Stimulated activated CD8-positive, alpha-beta memory T cell treated with anti-CD3 and anti-CD28 coated beads, Interleukin-7, amount 100 ng/mL, for 1 hour (primary cell): ENCODE measurements at places on chromosomes 2 and 18.

DNA sequence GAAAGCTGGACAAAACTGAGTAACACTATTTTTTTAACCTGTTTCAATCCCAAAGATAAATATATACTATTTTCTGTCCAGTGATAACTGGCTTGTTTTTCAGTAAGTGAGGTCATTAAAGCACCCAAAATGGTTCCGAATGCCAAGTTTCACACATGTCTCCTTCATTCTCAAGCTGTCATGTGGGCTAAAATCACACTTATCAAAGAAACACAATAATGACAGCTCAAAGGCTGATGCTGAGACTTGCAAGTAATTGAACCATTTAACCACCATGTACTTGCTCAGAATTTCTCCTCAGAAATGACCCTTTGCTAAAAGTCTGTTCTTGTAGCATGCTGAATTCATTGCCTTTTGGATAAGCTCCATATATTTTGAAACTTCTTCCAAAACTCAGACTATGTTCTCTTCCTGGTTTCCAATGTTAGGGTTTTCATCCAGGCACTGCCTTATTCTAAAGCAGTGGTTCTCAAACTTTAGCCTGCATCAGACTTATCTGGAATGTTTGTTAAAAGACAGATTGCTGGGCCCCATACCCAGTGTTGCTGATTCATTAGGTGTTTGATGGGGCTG is 149.8 kb downstream of the VWC2L start:
- DNase-seq = no peak

GRCh38 chr18:13893418-13893760 is 21.9 kb downstream of the MC2R start:
- DNase-seq = no peak

DNA sequence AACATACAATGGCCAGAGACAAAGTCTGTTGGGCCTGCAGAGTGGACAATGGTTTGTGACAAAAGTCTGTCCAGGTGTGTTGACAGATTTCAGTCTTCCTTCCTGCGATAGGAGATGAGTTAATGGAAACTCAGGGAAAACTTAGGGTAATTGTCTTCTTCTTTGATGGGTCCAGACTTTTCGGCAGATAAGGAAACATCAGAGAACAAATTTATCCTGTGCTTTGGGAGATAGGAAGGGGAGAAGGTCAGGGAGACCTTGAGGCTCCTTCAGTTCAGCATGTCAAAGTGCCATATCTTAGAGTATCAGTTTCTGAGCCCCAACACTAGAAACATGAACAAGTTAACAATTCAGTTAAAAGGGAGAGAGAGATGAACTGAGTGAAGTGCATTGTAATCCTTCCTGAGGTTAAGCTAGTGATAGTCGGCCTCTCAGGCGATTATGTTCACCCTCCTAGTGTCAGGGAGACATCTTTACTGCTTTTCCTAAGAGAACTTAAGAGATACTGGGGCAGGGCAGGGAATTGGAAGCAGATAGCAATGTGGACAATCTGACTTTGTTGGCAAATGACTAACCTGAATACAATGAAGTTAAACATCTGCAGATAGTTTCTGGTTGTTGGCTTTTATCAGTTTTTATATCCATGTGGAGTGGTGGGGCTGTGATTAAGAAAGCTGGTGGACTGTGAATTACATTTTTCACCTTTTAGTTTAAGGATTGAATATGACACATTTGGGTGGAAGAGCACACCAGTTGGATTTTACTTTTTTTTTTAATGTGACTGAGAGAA is 248.8 kb upstream of the FN1 start:
- DNase-seq = no peak

- no peak for DNase-seq
These were observed 6.1 kb downstream of the AFF3 start for GRCh38 chr2:100136310-100136709.

GRCh38 chr2:216618785-216619184 is 14.4 kb upstream of the IGFBP2 start:
- no peak for DNase-seq

- DNase-seq = no peak
These were observed 18.7 kb upstream of the ACVR1 start for GRCh38 chr2:157894694-157895435.

- DNase-seq = no peak
These were observed 127.1 kb downstream of the ETAA1 start for GRCh38 chr2:67524213-67524612.

GRCh38 chr18:51867767-51868166 is 472.2 kb upstream of the DCC start:
- DNase-seq = no peak

DNA sequence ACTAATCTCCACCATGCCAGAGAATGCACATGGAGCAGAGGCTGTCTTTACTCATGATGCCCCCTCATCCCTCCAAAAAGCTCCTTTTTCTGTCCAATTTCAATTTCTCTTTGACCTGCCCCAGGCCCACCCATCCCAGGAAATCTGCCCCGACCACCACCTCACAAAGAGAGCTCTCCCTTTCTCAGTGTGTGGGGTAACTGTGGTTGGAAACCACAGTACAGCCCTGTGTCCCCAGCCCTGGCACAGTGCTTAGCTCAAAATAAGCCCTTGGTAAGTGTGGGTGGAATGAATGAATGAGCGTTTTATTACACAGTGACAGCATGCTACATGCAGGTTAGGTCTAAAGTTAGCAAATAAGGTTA is 43.7 kb upstream of the CAB39 start:
- no peak for DNase-seq

DNA sequence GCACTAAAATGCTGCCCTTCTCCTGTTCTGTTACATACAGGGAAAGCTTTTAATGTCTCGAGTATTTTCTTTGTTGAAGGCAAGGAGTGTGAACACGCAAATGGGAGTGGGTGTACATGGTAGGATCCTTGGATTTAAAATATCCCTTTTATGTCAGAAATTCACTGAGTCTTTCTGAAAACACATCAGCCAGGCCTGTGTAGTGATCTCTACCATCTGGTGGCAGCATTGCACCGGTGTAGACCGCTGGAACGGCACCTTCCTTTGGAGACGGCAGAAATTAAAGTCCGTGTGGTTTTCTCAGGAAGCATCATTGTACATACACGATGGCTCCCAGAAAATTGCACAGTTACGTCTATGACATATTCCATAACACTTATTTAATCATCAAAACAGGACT is 515.8 kb downstream of the GALR1 start:
- DNase-seq = no peak

DNA sequence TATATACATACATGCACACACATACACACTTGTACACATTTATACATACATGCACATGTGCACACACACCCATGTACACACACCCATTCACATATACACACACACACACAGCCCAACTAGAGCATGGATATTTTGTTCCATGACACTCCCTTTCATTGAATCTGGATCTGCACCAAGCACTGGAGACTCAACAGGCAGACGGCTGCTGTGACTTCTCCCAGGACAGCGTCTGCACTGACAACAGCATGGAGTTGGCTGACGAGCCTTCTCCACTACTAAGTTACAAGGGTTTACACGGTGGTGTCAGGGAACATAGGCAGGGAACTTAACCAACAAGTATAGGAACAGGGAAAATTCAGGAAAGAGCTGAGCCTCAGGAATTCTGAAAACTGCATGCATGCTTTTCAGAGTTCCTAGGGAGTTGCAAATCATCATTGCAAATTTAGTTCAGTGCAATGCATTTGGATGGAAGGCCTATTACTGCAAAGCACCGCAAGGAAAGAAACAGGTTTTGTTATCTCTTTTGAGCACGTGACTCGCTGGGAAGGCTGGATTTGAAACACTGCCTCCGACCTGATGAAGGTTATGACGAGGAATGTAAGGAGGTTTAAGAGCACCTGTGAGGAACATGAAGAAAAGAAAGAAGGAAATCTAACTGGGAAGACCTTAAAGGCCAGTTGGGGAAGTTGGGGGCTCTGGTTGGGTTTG is 35.9 kb downstream of the TMEM18 start:
- no peak for DNase-seq

DNA sequence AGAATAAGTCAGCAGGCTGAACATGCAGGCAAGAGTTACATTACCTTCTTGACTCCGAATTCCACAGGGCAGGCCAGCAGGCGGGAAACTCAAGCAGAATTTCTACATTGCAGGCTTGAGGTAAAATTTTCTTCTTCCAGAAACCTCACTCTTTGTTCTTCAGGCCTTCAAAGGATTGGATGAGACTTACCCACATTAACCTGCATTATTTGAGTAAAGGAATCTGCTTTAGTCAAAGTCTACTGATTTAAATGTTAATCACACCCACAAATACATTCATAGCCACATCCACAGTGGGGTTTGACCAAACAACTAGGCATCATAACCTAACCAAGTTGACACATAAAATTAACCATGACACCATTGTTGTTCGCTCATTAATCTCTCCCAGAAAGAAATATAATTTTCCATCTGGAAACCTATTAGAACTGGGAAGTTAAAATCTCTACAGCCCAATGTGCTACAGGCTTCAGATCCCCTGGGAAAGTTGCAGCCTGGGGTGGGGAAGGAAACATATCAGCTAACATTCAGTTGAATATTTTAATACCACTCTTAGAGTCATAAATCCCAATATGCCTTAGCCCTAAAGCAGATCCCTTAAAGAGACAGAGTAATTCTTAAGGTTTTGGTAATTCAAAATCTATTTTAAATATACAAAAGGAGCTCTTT is 468.2 kb upstream of the TNP1 start:
- DNase-seq = no peak

DNA sequence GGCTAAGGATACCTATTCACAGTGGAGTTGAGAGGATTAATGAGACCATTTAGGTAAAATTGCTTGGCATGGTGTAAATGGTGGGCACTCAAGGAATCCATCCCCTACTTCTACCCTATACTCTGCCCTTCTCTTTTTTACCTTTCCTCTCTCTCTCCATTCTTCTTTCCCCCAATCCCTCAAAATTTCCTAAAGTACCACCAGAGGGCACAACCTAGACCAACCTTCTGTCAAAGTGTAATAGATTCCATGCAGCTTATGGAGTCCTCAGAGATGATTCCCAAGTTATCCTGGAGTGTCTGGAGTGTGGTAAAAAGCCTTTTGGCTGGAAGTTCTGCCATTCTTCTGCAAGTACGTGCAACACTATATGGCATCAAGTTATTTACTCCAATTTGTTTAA is 33.0 kb upstream of the CCDC195 start:
- DNase-seq = no peak

DNA sequence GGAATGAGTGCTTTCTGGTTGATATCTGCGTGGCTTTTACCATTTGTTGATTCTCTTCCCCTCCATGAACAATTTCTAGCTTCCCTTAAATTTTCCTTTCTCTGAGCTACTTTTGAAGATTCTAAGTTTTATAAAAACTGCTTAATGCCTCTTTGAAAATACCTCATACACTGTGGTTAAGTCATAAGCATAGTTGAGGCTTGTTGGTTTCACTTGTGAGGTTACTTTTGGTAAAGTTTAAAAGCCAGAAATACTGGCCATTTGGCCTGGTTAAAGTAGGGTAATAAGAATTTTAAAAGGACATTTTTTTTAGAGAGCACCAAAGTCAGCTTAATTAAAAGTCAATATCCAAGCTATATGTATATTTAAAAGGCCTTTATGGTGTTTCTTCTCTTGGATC is 21.3 kb upstream of the CAPN13 start:
- DNase-seq = no peak

DNA sequence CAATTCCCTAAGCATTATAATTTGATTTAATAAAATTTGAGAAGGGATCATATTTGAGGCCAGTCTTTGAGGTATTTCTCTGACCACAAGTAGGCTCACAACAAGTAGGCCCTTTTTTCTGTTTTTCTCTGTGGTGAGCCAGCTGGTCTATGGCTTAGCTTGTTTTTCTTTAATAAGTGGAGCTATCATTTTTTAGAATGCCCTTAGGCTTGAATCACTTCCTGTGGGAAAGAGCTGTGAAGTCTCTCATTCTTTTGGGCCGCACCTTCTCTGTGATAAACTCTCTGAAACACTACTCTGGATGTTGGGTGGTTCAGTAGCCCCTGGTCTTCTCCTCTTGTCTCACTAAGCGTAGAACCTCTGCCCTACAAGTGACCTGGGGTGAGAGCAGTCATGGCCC is 235.9 kb downstream of the SUCLG1 start:
- DNase-seq = no peak

GRCh38 chr2:80482276-80482675 is 177.7 kb upstream of the LRRTM1 start:
- DNase-seq = no peak

- no peak for DNase-seq
These were observed 140.6 kb downstream of the PID1 start for GRCh38 chr2:229130522-229130921.

- no peak for DNase-seq
These were observed 11.7 kb downstream of the PASK start for GRCh38 chr2:241137276-241138190.

- DNase-seq = no peak
These were observed 59.2 kb downstream of the PTPRM start for GRCh38 chr18:7626175-7626921.

DNA sequence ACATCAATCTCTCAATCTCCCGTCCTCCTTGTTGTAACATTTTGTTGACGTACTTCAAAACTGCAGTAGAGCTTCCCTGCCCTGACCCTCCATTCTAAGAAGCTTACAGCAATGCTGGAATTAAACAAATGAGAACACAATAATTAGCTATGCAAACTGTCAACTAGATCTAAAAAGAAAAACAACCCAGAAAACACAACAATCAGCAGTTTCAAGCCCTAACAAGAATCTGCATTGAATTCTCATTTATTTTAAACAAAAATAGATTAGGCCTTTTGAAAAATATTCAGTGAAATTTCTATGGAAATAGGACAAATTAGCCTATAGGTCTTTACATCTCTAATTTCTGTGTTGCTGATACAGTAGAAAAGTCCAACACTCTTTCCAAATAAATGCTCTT is 807.0 kb upstream of the FSHR start:
- no peak for DNase-seq

DNA sequence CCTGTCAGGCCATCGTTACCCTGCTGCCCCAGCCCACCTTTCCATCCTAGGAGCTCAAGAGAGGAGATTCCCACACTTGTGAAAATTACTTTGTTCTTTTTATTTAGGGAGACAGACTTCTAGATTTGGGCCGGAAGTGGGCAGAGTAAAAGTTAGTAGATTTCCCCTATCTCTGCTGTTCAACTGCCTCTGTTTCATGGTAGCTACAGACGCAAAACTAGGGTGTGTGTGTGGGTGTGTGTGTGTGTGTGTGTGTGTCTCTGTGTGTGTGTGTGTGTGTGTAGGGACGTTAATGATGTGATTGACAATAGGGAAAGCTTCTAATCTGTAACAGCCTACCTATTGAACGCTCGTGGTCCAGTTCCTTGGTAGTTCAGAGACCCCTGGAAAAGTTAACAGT is 438 bp downstream of the PSMA8 start:
- no peak for DNase-seq
